ENCODE measurements at places on chromosomes 2 and 18.

- DNase-seq: no peak
- H3K36me3 ChIP-seq: no peaks in the 10 kb centered on the region
- peaks cover 19% of the 10 kb centered on the region for H3K4me1 ChIP-seq
- peak overlapping the region; percentile 2 for H3K4me3 ChIP-seq
- H3K27ac ChIP-seq: no peak overlapping the region
These were observed 147.8 kb downstream of the UBE2E3 start for GRCh38 chr2:181128199-181128598.

GRCh38 chr2:175887776-175888175, 114.3 kb downstream of the LNPK start:
- no peak overlapping the region for H3K27ac ChIP-seq
- no peak overlapping the region for H3K4me3 ChIP-seq
- H3K27me3 ChIP-seq: no peaks in the 10 kb centered on the region
- no peaks in the 10 kb centered on the region for H3K36me3 ChIP-seq

GRCh38 chr18:48313792-48314191, 95.4 kb downstream of the ZBTB7C start:
- no peak overlapping the region for H3K4me3 ChIP-seq
- H3K4me1 ChIP-seq: no peaks in the 10 kb centered on the region
- H3K27ac ChIP-seq: no peak overlapping the region
- H3K36me3 ChIP-seq: no peaks in the 10 kb centered on the region
- DNase-seq: no peak

DNA sequence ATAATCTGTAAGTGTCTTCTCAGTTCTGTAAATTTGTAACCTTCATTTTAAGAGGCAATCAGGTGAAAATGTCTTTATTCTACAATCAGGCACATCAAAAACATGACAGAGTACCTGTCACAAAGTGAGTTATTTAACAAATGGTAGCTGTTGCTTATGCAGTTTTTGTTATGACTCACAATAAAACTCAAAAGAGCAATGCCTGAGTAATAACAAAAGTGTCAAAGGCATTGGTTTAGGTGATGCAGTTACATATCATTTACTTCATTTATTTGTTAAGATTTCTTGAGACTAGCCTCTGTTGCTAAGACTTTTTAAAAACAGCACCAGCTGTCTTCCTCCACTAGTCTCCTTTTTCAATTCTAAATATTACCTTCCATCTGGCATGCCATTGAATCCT, 177.8 kb downstream of the KIAA1328 start:
- no peak overlapping the region for H3K27ac ChIP-seq
- H3K27me3 ChIP-seq: no peaks in the 10 kb centered on the region
- H3K36me3 ChIP-seq: no peaks in the 10 kb centered on the region
- no peaks in the 10 kb centered on the region for H3K4me1 ChIP-seq
- H3K4me3 ChIP-seq: no peak overlapping the region

DNA sequence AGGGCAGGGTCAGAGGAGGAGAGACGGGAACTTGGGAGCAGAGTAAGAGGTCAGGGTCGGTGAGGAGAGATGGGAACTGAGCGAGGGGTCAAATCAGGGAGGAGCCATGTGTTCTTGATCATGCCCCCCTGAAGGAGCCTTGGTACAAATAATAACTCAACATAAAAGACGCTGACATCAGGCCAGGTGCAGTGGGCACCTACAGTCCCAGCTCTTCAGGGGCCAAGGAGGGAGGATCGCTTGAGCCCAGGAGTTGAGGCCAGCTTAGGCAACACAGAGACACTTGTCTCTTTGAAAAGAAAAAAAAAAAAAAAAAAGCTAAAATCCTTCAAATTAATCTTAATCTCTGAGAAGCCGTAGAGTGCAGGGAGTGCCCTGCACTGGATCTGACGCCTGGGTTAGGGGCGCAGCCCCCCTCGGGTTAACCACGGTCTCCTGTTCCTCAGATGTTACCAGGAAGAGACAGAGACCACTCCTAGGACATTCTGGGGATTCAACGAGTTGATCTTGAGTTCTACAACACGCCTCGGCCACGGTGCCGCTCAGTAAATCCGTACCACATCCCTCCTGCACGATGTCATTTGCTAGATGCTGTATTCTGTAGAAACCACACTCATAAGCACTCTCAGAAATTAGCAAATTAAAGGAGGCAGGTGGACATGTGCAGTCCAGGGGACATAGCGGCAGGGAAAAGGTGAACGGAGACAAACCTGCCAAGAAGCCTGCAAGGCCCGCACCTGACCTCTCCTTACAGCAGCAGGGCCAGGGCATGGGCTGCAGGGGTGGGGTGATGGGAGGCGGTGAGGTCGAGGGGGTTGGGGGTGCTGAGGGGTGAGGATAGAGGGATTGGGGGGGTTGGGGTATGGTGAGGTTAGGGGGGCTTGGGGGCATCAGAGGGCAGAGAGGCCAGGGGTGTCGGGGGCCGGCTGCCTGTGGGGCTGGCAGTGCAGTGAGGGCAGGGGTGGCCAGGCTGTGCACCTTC, 29.2 kb downstream of the SLC66A2 start:
- no peak overlapping the region for H3K4me3 ChIP-seq
- H3K36me3 ChIP-seq: peaks cover 4% of the 10 kb centered on the region
- H3K27me3 ChIP-seq: no peaks in the 10 kb centered on the region
- no peaks in the 10 kb centered on the region for H3K4me1 ChIP-seq
- no peak for DNase-seq

GRCh38 chr2:191800874-191801273, 46.0 kb downstream of the CAVIN2 start:
- H3K36me3 ChIP-seq: no peaks in the 10 kb centered on the region
- no peaks in the 10 kb centered on the region for H3K27me3 ChIP-seq
- DNase-seq: no peak
- H3K27ac ChIP-seq: no peak overlapping the region

DNA sequence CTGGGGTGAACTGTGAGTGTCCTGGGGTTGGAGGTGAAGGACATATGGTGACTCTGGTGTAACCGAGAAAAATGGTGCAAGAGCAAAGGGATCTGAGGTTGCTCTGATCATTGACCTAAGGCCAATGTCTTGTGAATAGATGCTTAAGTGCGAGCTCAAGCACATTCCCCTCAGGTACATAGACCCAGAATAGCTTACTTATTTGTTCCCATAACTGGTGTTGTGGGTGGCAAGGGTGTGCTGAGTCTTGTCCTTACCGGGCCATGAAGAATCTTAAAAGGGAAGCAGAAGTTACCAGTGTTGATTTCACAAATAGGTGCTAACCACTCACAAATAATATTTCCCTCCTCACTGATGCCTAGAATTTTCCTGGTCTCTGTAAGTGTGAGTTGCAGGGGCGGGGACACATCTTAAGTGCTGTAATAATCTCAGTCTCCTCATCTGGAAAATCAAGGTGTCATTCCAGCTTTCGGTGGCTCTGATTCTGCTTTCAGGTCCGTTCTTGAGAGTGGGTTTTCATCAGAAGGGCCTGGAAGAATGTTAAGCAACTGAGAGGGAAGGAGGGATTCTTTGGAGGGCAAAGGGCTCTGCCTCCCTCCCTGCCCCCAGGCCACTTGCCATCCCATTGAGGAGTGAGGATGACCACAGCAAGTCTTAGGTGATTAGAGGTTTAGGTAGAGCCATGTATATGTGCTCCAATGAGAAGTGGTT, 54.9 kb downstream of the LIPG start:
- no peak for DNase-seq
- H3K27ac ChIP-seq: no peak overlapping the region
- no peaks in the 10 kb centered on the region for H3K36me3 ChIP-seq
- no peaks in the 10 kb centered on the region for H3K4me1 ChIP-seq
- no peak overlapping the region for H3K4me3 ChIP-seq

GRCh38 chr2:53450923-53451322, 316.7 kb upstream of the CHAC2 start:
- no peaks in the 10 kb centered on the region for H3K36me3 ChIP-seq
- H3K27ac ChIP-seq: no peak overlapping the region
- DNase-seq: no peak
- H3K4me1 ChIP-seq: no peaks in the 10 kb centered on the region
- H3K4me3 ChIP-seq: no peak overlapping the region

- H3K4me3 ChIP-seq: no peak overlapping the region
- H3K27me3 ChIP-seq: no peaks in the 10 kb centered on the region
- no peaks in the 10 kb centered on the region for H3K4me1 ChIP-seq
- no peaks in the 10 kb centered on the region for H3K36me3 ChIP-seq
- no peak overlapping the region for H3K27ac ChIP-seq
These were observed 347.8 kb upstream of the GULP1 start for GRCh38 chr2:187943772-187944369.

DNA sequence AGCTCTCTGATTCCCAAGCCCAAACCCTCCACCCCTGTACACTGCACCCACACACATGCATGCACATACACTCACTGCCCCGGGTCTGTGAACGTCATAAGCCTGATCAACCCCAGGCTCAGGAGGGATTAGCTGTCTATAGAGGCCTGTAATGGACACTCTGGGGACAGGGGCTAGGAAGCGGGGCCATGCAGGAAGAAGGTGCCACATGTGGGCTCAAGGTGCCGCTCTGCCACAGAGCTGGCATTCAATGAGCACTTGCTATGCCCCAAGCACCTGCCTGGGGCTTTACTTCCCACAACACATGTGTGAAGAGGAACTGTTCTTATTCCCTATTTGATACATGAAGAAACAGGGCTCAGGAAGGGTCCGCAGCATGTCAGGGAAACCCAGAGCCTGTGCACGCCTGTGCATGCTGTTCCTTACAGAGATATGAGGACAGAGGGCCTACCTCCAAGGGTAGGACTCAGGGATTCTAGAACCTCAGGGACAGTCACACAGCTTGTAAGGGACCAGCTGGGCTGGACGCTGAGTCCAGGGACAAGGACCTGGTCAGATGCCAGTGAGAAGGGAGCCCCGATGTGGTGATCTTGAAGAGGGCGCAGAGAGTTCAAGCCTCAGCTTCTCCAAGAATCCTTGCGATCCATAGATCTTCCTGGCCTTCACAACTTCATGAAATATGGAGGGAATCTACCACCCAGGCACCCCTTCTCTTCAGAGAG, 5.0 kb downstream of the BIN1 start:
- no peaks in the 10 kb centered on the region for H3K36me3 ChIP-seq
- H3K4me3 ChIP-seq: no peak overlapping the region
- H3K27me3 ChIP-seq: peaks cover 9% of the 10 kb centered on the region
- no peak overlapping the region for H3K27ac ChIP-seq
- no peak for DNase-seq

DNA sequence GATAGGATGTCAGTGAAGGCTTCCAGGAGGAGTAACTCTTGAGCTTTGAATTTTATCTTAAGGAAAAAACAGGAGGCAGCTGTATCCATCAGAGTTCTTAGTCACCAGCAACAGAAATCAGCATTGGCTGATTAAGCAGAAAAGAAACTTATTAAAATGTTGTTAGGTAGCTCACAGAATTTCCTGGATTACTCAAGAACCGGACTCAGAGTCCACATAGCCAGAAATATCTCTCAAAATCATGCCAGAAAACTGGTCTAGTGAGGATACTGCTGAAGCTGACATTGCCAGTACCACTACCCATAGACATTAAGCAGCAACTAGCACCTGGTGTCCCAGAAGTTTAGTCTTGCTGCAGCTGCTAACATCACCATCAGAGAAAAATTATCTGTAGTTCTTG, 10.1 kb upstream of the AFTPH start:
- no peaks in the 10 kb centered on the region for H3K36me3 ChIP-seq
- H3K27me3 ChIP-seq: no peaks in the 10 kb centered on the region
- no peak overlapping the region for H3K27ac ChIP-seq
- no peak for DNase-seq
- no peak overlapping the region for H3K4me3 ChIP-seq

DNA sequence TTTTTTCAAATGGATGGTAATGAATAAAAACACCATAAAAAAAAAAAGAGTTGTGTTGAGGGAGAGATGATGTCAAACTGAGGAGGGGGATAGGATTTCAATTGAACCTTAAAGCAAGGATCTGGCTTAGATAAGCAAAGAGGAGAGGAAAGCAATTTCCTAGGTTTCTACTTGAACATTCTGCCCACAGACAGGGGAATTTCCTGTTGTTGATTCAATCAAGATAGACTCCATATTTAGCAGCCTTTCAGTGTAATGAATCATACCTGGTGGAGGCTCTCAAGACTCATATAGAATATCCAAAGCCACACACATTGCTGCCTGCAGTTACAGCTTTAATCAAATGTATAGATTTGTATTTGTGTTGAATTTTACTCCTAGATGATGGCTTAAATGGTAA, 294.4 kb upstream of the PIK3C3 start:
- H3K4me3 ChIP-seq: no peak overlapping the region
- DNase-seq: no peak
- H3K4me1 ChIP-seq: no peaks in the 10 kb centered on the region
- H3K36me3 ChIP-seq: no peaks in the 10 kb centered on the region

DNA sequence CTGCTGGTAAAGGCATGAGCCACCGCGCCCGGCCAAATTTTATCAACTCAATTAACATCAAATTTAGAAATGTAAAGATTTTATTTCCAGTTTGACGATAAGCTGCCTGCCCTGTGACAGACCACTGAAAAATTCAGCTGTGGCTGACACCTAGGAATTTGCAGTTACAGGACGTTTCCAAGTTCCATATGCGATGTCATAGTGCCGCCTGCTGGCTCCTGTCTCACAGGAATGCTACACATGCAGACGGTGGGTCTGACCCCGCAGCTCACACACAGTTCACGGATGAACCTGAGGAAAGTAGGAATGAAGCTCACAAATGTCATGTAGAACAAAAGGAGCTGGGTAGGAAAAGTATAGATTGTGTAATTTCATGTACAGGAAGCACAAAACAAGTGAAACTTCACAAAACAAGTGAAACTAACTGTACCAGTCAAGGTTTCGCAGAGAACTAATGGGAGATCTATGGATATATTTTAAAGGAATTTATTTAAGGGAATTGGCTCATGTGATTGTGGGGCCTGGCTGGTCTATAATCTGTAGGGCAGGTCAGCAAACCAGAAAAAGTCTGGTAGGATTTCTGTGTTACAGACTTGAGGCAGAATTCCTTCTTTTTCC, 13.2 kb upstream of the SEH1L start:
- H3K27ac ChIP-seq: no peak overlapping the region
- no peaks in the 10 kb centered on the region for H3K36me3 ChIP-seq
- peak; percentile 70 for DNase-seq
- H3K4me1 ChIP-seq: no peaks in the 10 kb centered on the region
- H3K27me3 ChIP-seq: no peaks in the 10 kb centered on the region
- H3K4me3 ChIP-seq: no peak overlapping the region

DNA sequence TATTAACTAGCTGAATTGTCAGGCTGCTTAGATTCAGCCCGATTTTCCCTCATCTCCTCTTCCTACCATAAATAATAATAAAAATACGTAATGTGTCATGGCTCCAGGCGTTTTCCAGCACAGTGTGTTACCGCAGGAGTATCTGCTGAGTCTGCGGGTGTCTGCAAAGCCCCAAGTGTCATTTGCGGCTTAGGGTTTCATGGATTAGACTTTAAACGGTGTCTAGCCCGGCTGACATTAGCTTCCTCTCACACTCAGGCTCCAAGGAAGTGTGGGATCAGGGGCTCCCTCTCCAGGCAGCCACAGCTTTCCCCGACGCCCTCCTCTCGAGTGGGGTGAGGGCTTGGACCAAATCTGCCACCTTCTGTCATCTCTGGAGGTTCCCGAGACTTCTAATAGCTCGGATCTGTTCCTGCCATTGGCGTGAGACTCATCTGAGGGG, 14.1 kb upstream of the HOXD1 start:
- H3K4me1 ChIP-seq: no peaks in the 10 kb centered on the region
- H3K27ac ChIP-seq: no peak overlapping the region
- H3K27me3 ChIP-seq: peaks cover 54% of the 10 kb centered on the region
- no peak for DNase-seq
- H3K36me3 ChIP-seq: no peaks in the 10 kb centered on the region

All from effector memory CD4-positive, alpha-beta T cell (primary cell).